ENCODE measurements at places on chromosomes 1 and 21.

DNA sequence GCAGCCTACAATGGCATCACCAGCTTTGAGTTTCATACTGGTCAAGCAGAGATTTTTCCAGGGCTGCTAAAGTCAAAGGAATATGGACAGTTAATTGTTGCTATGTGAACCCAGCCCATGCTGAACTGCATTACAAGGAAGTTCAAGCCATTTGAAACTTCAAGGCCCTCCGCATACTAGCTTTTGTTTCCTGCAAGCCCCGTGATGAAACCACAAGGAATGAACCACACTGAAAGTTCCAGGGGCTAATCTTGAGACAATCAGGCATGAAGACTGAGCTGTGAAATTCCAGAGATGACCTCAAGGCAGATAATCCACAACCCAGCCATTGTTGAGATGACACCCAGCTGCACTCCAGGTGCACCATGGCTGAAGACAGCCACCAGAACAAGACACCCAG, 180.8 kb downstream of the C1orf21 start:
- no peak overlapping the region for H3K4me3 ChIP-seq
- DNase-seq: no peak
- H3K27me3 ChIP-seq: peaks cover 4% of the 10 kb centered on the region
- H3K4me1 ChIP-seq: no peaks in the 10 kb centered on the region
- H3K36me3 ChIP-seq: no peaks in the 10 kb centered on the region

GRCh38 chr1:14932034-14932638, 221.4 kb upstream of the TMEM51 start:
- H3K36me3 ChIP-seq: no peaks in the 10 kb centered on the region
- no peaks in the 10 kb centered on the region for H3K4me1 ChIP-seq
- H3K27ac ChIP-seq: no peak overlapping the region
- no peak overlapping the region for H3K4me3 ChIP-seq

DNA sequence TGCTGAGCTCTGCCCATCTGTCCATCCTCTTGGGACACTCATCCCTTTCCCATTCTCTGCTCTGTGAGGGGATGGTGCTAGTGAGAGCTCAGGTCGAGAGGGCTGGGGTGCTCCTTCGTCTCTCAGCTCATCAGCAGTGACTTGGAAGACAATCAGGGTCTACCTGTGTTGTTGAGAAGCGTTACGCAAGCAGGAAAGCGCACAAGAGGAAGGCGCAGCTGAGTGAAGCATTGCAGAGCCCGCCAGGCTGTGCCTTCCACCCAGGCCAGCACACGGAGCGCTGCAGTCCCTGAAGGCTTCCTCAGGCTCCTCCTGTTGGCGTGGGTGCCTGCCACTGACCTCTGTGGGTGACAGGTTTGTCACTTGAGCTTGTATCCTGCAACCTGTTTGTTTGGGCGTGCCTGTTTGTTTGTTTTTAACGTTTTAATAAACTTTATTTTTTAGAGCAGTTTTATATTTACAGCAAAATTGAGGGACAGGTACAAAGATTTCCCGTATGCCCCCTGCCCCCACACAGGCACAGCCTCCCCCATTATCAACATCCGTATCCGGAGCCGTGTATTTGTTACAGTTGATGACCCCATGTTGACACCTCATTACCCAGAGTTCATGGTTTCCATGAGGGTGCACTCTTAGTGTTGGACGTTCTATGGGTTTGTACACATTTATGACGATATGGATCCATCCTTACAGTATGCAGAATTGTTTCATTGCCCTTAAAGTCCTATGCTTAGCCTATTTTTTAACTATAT, 36.7 kb downstream of the ADARB1 start:
- H3K4me1 ChIP-seq: peaks cover 73% of the 10 kb centered on the region
- H3K27me3 ChIP-seq: no peaks in the 10 kb centered on the region
- no peak overlapping the region for H3K27ac ChIP-seq
- peaks cover 9% of the 10 kb centered on the region for H3K36me3 ChIP-seq
- peak; percentile 25 for DNase-seq
- no peak overlapping the region for H3K4me3 ChIP-seq

- peaks cover 83% of the 10 kb centered on the region for H3K36me3 ChIP-seq
- peak overlapping the region; percentile 63 for H3K27ac ChIP-seq
- H3K4me3 ChIP-seq: no peak overlapping the region
- H3K27me3 ChIP-seq: no peaks in the 10 kb centered on the region
- no peak for DNase-seq
Measured at GRCh38 chr1:66365635-66366034, 168.3 kb upstream of the SGIP1 start.

DNA sequence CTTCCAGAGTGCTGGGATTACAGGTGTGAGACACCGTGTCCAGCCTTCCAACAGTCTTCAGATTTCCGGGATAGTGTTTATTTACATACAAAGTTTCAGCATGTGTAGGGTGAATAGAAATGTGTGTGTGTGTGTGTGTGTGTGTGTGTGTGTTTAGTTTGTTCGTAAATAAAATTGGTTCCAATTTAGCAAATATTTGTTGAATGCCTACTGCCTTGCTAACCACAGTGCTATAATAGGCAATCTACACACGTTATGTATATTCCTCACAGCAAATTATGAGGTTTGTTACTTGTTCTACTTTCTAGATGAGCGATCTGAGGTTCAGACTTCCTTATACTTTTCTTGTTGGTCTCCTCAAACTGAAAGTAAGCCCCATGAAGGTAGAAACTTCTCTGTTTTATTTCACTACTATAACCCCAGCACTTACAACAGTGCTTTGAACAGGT, 32.8 kb upstream of the EPS15 start:
- DNase-seq: no peak
- peaks cover 19% of the 10 kb centered on the region for H3K4me1 ChIP-seq
- H3K4me3 ChIP-seq: no peak overlapping the region
- H3K27ac ChIP-seq: no peak overlapping the region
- no peaks in the 10 kb centered on the region for H3K27me3 ChIP-seq
- no peaks in the 10 kb centered on the region for H3K36me3 ChIP-seq

GRCh38 chr21:35565204-35565611, 495.1 kb downstream of the SETD4 start:
- no peak overlapping the region for H3K27ac ChIP-seq
- no peaks in the 10 kb centered on the region for H3K4me1 ChIP-seq
- no peak overlapping the region for H3K4me3 ChIP-seq
- no peaks in the 10 kb centered on the region for H3K36me3 ChIP-seq
- peaks cover 10% of the 10 kb centered on the region for H3K27me3 ChIP-seq
- no peak for DNase-seq

DNA sequence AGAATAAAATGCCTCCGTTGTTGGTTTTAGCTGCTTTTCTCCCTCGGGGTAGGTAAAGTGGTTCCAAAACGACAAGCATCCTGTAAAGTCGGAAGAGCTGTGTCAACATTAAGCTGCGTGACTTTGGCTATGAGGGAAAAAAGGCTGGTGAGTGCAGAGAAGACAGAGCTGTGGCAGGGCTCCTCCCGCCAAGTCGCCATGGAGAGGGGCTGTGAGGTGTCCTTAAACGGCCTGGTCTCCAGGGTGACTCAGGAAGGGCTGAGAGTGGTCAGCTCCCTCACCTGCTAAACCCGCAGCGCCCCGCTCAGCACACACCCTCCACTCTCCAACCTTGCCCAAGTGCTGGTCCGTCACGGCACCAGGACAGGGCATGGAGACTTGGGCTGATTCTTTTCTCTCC, 91.6 kb upstream of the SAMD11 start:
- H3K27me3 ChIP-seq: no peaks in the 10 kb centered on the region
- H3K27ac ChIP-seq: no peak overlapping the region
- no peak for DNase-seq
- no peak overlapping the region for H3K4me3 ChIP-seq
- H3K4me1 ChIP-seq: peaks cover 15% of the 10 kb centered on the region

DNA sequence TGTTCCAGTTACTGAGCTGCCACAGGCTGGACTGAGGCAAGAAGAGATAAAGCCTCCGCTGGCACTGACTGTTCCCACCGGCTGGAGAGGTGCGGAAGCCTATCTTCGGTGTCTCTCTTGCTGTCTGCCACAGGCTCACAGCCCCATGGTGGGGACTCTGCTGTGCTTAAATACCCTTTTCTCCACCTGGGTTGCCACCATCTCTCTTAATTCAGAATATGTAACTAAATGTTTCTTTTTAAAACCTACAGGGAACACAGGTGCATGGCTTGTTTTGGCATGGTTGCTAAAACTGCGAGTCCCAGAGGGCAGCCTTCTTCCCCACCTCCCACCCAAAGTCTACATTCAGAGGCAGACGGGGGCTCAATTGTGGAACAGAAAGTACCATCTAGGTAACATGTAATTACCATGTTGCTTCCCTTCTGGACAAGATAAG, 8.1 kb upstream of the LBR start:
- peaks cover 10% of the 10 kb centered on the region for H3K4me1 ChIP-seq
- no peaks in the 10 kb centered on the region for H3K27me3 ChIP-seq
- DNase-seq: no peak
- no peak overlapping the region for H3K4me3 ChIP-seq
- H3K36me3 ChIP-seq: no peaks in the 10 kb centered on the region
- H3K27ac ChIP-seq: no peak overlapping the region

DNA sequence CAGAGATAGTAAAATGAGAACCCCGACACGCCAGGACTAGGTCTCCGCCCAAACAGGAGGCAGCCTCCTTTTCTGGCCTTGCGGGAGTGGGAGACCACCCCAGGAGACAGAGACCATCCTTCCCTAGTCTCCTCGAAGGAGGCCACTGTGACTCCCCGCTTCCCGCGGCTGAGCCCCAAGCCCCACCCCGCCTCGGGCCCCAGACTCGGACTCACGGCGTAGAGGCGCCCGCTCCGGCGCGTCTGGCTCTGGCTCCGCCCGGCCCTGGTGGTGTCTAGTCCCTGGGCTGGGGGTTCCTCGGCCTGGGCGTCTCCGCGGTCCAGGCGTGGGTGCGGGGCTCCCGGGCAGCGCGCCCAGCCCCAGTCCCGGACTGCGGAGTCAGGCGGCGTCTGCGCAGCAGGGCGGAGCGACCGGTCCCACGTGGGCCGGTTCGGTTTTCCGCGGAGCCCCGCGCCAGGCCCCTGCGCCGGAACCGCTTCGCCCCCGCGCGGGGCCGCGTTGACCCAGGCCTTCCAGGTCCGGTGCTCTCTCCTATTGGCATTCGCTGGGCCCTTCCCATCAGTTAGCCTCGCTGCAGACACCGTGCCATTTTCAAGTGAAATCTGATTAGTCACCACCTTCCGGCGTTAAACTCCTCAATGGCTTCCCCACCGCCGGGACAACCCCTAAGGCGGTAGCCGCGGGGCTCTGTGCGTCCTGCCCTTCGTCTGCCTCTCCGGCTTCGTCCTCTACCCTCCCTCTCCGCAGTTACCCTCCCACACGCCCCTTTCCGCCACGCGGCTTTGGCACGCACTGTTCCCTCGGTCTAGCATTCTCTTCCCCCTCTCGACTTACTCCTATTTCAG, at the start of gene C1orf216:
Gene C1orf216, minus strand, starts transcription at position 393 of the 845 bp plus-strand sequence. CDS start 2,563 bp downstream, outside the sequence.
- H3K27me3 ChIP-seq: no peaks in the 10 kb centered on the region
- peak within 1 kb of the TSS; percentile 78 for H3K4me3 ChIP-seq
- H3K4me1 ChIP-seq: peaks cover 31% of the 10 kb centered on the region
- peaks cover 10% of the 10 kb centered on the region for H3K36me3 ChIP-seq

DNA sequence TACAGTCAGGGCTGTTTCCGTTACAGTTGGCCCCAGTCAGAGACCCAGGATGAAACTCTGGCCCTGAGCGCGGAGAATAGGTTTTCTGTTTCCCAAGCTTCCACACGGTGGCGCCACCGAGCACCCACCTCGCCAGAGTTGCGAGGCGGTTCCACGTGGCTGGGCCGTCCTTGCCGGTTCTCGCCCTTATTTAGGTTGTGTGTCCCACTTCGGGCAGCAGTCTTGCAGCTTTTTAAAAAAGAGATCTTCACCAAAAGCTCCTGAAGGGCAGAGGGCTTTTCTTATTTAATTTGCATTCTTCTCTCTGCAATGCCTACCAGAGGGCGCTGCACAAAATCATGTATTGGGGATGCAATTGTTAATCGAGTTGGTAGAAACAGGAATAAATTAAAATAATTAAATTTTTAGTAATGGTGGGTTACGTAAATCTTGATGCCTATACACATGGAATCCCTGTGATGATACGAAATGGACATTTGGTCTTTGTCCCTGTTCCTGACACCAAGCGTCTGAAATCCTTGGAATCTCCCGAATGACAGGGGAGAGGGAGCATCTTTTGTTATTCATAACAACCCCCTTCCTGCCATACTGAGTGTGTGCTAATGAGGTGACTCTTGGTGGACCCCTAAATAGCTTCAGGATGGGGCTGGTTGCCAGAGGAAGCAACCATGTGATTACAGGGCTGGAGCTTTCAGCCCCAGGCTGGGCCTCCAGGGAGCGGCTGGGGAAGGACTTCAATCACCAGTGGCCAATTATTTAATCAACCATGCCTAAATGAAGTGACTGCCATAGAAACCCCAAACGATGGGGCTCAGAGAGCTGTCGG, 5.6 kb upstream of the S100A7 start:
- DNase-seq: peak; percentile 83
- no peaks in the 10 kb centered on the region for H3K36me3 ChIP-seq
- H3K4me1 ChIP-seq: peaks cover 4% of the 10 kb centered on the region

DNA sequence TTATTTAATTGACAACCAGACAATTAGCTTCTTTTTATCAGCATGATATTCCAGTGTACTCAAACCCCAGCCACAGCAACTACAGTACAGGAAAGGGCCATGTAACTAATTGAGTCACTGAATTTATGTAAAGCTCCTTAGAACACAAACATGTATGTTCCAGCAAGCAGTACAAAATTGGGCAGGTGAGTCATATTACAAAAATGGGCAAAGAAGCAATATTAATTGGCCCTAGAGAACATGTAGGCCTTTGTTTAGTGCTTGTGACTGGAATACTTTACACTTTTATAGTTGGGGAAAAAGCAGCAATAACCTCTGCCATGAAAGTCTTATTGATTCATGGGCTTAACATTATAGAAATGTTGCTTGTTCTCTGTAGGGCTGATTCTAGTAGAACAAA, 31.8 kb downstream of the CLEC20A start:
- no peak overlapping the region for H3K4me3 ChIP-seq
- DNase-seq: no peak
- no peaks in the 10 kb centered on the region for H3K36me3 ChIP-seq
- peaks cover 2% of the 10 kb centered on the region for H3K27me3 ChIP-seq

- peaks cover 25% of the 10 kb centered on the region for H3K36me3 ChIP-seq
- peak overlapping the region; percentile 87 for H3K4me3 ChIP-seq
- DNase-seq: no peak
Measured at GRCh38 chr1:179883040-179883744, 1.1 kb downstream of the TOR1AIP1 start.

DNA sequence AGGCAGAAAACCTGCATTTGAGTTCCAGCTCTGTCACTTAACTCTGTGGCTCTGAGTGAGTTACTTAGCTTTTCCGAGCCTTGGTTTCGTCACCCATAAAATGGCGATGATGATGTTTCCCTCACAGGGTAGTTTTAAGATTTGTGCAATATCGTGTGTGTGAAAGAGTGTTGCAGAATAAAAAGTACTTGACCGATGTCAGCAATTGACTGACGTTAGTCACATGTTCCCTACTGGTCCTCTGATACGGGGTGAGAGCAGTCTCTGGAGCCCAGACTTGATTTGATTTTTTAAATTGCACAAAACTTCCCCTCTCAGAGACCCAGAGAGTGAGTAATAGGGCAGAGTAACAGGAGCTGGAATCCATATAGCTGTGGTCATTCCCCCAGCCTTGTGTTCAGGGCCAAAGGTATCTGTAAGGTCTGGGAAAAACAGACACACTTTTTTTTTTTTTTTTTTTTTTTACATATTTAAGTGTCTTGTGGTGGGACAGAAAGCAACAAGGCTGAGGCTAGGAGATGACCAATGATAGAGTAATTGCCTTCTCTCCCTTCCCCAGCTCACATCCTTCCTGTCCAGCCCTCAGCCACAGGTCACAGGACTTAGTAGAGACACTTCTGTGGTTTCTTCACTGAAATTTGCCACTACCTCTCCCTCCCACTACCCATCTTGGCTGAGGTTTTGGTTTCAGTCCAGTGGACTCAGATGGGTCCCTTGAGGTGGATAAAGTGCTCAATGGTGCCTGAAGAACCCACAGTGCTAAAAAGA, 2.0 kb downstream of the FCER1G start:
- H3K4me1 ChIP-seq: peaks cover 45% of the 10 kb centered on the region
- no peaks in the 10 kb centered on the region for H3K27me3 ChIP-seq
